ENCODE measurements at places on chromosomes 7 and 10.

DNA sequence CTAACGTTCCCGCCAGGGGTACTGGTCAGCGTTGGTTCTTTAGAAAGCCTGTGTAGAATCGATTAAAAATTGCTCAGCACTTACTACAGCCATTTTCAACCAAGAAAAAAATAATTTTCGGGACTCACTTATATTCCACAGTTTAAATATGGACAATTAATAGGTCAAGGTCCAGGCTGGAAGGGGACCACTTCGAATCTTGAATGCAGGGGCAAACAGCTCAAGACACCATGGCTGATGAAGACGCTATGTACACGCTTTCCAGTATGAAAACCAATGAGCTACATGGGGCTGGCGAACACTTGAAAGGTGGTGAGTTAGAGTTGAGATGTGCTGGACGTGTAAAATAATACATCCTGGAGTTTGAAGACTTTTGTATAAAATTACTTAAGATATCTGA lies 87.2 kb downstream of the PRKCQ start:
- no peak for DNase-seq

- DNase-seq = no peak
These were observed 110.8 kb upstream of the PPP2R2D start for GRCh38 chr10:131790021-131790420.

GRCh38 chr10:15829495-15829894 lies 30.8 kb downstream of the MINDY3 start:
- no peak for DNase-seq

DNA sequence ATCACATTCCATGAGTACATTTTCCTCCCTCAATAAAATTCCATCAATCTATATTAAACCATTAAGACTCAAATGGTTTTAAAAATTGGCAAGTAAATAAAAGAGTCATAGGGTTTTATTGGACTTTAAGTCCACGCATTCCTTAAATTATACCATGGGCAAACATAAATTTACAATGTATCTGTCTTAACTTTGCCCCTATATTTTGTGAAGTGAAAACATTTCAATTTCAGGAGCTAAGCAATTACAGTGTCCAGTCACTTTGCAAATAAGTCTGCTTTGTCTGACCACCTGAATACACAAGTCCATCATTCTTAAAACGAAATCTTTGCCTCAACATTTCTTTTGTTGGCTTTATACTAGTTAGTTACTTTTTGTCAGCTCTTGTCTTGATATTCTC lies 197.5 kb upstream of the SEMA3D start:
- no peak for DNase-seq

DNA sequence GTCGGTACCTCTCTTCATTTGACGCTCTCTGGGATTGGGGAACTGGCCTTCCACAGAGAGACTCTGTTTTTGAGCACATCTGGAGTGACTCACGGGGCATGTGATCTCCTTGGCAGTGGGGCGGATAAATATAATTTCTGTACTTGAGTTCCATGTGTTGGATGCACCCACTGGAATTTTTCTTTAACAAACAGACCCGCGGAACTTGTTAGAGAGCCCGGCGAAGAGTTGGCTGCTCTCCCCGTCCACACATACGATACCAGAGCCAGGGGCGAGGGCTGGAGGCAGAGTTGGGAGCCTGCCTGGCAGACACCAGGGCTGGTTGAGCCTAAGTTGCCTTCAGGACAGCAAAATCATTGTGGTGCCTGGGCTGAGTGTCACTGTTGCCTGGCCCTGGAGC lies at the start of gene FAM180A:
Gene FAM180A (minus strand): TSS at position 44 of the 400 bp plus-strand sequence. CDS start 233 bp downstream, outside the sequence.
- no peak for DNase-seq

GRCh38 chr10:5036511-5036910 lies 32.9 kb upstream of the AKR1C2 start:
- no peak for DNase-seq

GRCh38 chr10:128125416-128125943 lies 743 bp downstream of the MKI67 start:
- no peak for DNase-seq

Data from NCI-H1694 (cell line).